T-helper 1 cell treated with Interleukin-12 subunit alpha and Interleukin-12 subunit beta and Interleukin-4 antibody, amounts not matched to agents 30 ng/mL and 1 ng/mL, for 36 hours (primary cell): ENCODE measurements at places on chromosomes 2 and 18. TPM values are rescaled to one million over a fixed set of nuclear protein-coding genes. Genes with fewer than 3 reads are reported as not detected.

FAM110C gene
- 5.6 and 6.6 TPM in 2 replicates for total RNA-seq

ANKRD30B gene
- not detected in 2 replicates for total RNA-seq

NT5DC4 gene
- 0.17 TPM in 1 of 2 replicates, not detected in the other for total RNA-seq

VIT gene
- not detected in 2 replicates for total RNA-seq

ANKRD30BL gene
- total RNA-seq, result not detected in 2 replicates

NEU2 gene
- total RNA-seq, result not detected in 2 replicates

PLA2R1 gene
- total RNA-seq, result not detected in 2 replicates

RAX gene
- total RNA-seq, result not detected in 2 replicates
